ENCODE measurements at places on chromosomes 1 and 21.
A peak's percentile ranks its signal among the peaks of the same experiment; 100 is the strongest.

DNA sequence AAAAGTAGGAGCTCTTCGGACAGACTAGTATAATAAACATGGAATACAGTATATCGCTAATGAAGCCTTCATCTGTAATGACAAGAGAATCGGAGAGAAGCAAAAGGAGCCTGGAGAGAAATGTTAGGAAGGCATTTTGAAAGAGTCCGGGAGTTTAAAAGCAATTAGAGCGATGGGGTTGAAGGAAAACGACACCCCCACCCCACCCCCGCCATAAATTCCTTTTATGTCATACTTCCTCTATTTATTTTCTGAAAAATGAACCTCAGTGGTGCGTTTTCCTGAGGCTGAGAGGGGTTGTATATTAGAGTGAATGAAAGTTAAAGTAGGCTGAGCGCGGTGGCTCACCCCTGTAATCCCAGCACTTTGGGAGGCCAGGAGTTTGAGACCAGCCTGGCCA, 635 bp upstream of the APH1A start:
- no peak for DNase-seq

GRCh38 chr1:23978805-23979204, 1.3 kb downstream of the SRSF10 start:
- DNase-seq = no peak

DNA sequence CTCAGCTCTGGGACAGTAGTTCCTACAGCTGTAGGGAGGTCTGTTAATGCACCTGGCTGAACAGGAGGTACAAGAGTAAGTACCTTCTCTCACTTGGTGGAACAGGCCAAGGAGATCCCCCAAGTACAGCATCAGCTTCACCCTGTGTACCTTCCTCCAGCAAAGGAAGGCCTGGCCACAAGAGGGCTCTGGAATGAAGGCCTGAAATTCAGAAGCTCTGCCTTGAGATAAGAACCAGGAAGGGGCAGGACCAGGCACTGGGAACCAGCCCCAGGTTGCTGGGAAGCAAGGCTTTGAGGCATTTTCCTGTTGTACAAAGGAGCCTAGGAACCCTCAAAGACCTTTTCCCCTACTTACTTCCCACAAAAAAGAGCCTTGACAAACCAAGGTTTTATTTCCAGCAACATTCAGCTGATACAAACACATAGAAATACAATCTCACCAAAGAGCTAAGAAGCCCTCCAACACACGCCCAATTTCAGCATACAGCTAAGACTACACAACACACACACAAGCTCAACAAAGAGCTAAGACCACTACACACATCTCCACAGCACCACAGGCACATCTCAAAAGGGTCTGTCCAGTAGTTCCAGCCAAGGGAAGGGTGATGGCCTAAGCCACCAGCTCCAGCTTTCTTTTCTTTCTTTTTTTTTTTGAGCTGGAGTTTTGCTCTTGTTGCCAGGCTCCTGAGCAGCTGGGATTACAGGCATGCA, 23.5 kb downstream of the F11R start:
- DNase-seq = peak; percentile 57

DNA sequence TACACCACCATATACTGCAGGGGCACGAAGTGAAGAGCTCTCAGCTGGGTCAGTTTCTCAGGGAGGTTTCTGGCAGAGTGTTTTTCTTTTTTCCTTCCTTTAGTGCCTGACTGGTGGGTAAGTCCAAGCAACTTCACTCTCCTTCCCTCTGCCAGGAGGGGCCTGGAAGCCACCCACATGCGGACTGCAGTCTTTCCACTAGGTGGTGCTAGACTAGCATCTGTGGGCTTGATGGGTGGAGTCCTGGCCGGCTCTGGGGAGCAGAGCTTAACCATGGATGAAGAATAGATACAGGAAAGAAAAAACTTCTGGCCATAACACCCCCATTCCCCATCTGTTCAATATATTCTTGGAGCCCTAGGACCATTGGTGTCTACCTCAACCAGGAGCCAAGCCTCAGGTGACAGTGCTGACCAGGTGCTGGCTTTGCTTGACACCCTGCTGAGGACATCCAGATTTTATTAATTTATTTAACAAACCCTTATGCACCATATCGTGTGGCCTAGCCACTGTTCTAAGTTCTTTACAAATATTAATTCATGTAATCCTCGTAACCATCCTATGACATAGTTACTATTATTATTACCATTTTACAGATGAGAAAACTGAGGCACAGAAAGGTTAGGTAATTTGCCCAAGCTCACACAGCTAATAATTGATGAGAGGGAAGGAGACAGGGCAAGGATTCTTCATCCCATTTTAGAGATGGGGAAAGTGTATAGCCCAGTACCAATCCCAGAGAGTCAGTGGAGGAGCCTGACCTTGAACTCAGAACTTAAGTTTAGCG, 126.7 kb upstream of the CSF3R start:
- DNase-seq = no peak

DNA sequence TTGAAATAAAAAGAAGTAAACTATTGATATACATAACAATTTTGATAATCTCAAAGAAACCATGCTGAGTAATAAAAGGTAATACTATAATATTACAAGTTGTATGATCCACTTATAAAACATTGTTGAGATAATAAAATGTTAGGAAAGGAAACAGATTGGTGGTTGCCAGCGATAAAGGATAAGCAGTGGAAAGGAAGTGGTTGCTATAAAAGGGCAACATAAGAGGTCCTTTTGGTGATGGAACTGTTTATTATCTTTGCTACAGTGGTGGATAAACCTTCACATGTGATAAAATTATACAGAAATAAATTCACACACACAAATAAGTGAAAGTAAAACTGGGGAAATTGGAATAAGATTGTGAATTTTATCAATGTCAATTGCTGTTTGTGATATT, 15.1 kb downstream of the OR6F1 start:
- no peak for DNase-seq

Measured in prostate gland (tissue), 2 donors.